GM12878 (cell line): ENCODE measurements at places on chromosomes 16 and 17. TPM values are rescaled to one million over a fixed set of nuclear protein-coding genes. Genes with fewer than 3 reads are reported as not detected.

SEPTIN12 gene
- total RNA-seq, result not detected in 2 replicates

CNTNAP1 gene
- 26.0 and 29.9 TPM in 2 replicates for total RNA-seq

TP53I13 gene
- total RNA-seq, result 38.5 and 40.1 TPM in 2 replicates

KRTAP9-8 gene
- total RNA-seq, result not detected in 2 replicates

LRRC46 gene
- 0.38 and 0.53 TPM in 2 replicates for total RNA-seq

PRAC1 gene
- total RNA-seq, result not detected in 2 replicates

KCNH4 gene
- total RNA-seq, result 0.19 and 0.26 TPM in 2 replicates

IL17C gene
- not detected in 2 replicates for total RNA-seq

TBX4 gene
- total RNA-seq, result not detected in 2 replicates

SKAP1 gene
- 36.6 and 38.4 TPM in 2 replicates for total RNA-seq

DNA sequence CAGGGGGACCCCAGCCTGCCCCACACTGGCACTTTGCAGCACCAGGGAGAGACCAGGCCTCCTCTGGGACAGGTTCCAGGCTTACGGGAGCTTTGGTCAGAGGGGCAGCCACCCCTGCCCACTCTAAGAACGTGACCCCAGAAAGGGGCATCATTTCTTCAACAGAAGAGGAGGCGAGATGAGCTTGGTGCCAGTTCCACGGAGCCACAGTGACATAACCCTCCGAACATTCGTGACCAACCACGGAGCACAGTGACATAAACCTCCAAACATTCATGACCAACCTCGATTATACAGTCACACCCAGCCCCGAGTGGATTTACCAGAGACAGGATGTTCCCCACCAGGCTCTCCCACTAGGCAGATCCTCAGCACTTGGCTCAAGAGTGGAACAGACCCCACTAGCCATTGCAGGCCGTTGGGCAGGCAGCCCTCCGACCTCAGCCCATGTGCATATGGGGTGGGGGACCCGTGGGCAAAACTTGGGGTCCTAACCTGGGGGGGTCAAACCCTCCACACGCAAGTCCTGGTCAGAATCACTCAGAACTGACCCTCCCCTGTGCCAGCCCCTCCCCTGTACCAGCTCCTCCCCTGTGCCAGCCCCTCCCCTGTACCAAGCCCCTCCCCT lies 112.9 kb downstream of the METRNL start:
- no peaks in the 10 kb centered on the region for H3K27me3 ChIP-seq
- no peaks in the 10 kb centered on the region for H3K36me3 ChIP-seq
- no peak overlapping the region for H3K27ac ChIP-seq
- H3K4me3 ChIP-seq, result no peak overlapping the region
- no peak for DNase-seq

DNA sequence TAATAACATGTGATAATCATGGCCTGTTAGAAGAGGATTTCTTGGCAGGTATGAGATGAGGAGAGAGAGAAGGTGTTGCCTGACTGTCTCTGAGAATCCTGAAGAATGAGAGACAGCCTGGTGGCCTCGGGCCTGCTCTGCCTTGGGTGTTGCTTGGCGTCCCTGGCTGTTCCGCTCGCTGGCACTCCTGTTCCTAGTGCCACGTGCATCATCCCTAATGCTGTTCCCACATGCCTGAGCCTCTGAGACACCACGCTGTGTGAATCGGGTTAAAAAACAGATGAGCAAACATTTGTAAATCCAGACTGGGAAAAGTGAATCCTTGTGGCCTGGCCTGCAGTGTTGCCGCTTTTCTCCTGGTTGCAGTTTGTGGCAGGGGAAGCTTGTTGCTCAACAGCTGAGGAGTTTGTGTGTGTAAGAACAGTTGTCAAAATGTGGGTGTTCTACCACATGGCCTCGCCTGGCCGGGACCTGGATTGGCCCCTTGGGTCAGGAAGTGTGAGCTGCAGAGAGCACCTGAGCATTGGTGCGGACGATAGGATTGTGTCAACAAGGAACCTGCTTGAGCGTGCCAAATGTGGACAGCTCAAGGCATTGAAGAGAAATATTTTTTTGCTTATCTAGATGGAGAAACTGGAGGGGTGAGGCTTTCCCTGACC lies 22.0 kb downstream of the UBN1 start:
- H3K27ac ChIP-seq, result no peak overlapping the region
- no peaks in the 10 kb centered on the region for H3K27me3 ChIP-seq
- no peak overlapping the region for H3K4me3 ChIP-seq
- H3K36me3 ChIP-seq, result peaks cover 25% of the 10 kb centered on the region
- no peaks in the 10 kb centered on the region for H3K4me1 ChIP-seq
- no peak for DNase-seq

DNA sequence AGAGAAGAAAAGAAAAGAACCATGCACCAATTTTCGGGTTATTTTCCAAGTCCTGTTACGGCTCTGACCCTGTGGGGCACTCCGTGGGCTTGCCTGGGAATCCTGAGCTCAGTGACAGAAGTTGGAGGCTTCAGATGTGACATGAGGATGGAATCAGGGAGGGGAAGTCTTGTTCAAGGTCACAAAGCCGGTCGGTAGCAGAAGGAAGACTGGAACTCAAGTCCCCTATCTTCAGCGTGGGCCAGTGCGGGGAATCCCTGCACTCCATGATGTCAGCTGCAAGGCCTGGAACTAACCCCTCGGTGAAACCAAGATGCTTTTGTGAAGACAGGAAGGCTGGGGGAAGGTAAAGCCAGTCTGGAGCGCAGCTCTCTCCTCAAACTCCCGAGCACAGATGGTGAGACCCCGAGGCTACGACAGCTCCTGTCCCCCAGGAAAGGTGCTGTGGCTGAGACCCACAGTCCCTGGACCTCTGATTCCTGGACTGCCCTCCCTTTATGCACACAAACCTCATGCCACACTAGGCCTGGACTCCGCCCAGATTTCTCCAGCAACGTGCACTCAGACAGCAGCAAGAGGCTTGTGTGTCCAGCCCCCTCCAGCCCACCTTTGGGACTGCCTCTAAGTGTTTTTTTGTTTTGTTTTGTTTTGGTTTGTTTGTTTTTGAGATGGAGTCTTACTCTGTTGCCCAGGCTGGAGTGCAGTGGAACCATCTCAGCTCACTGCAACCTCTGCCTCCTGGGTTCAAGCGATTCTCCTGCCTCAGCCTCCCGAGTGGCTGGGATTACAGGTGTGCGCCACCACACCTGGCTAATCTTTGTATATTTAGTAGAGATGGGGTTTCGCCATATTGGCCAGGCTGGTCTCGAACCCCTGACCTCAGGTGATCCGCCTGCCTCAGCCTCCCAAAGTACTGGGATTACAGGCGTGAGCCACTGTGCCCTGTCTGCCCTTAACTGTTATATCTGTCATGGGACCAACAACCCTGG lies 5.5 kb upstream of the IL27 start:
- H3K27ac ChIP-seq, result no peak overlapping the region
- no peak for DNase-seq
- H3K4me3 ChIP-seq, result no peak overlapping the region
- no peaks in the 10 kb centered on the region for H3K27me3 ChIP-seq
- peaks cover 16% of the 10 kb centered on the region for H3K4me1 ChIP-seq
- H3K36me3 ChIP-seq, result no peaks in the 10 kb centered on the region

GRCh38 chr17:18004884-18005305 lies 32.2 kb downstream of the DRC3 start:
- H3K27me3 ChIP-seq, result no peaks in the 10 kb centered on the region
- peaks cover 3% of the 10 kb centered on the region; the same call in 1 of the 2 replicates for H3K36me3 ChIP-seq
- no peak overlapping the region for H3K4me3 ChIP-seq
- H3K27ac ChIP-seq, result no peak overlapping the region

DNA sequence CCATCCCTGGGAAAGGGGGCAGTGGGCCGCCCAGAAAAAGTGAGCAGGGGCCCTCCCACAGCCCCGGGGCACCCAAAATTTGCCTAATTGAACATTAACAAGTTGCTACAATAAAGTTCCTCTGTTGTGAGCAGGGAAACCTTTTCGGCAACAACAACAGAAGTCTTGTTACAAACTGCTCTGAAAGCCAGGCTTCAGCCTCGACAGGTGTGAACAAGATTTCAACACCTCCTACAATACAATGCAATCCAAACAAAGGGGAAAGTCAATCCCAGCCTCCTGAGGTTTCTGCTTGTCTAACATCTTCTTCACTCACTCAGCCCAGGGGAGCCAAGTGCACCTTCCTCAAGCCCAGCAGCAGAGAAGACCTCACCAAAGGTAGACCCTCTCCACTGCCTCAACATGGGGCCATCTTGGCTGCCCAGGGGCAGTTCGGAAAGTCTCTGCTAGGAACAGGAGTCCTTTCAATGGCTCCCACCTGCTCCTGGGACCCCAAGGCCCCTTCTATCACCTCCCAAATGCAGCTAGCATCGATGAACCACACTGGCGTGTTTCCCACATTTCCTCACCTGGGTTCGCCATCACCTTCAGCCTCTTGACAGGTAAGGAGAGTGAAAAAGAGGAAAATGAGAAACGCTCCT lies 19.1 kb downstream of the ZFHX3 start:
- DNase-seq, result no peak
- no peak overlapping the region for H3K4me3 ChIP-seq
- H3K4me1 ChIP-seq, result peaks cover 18% of the 10 kb centered on the region
- H3K27ac ChIP-seq, result no peak overlapping the region
- no peaks in the 10 kb centered on the region for H3K27me3 ChIP-seq

- H3K4me3 ChIP-seq, result no peak overlapping the region
- H3K4me1 ChIP-seq, result no peaks in the 10 kb centered on the region
- peaks cover 16% of the 10 kb centered on the region for H3K36me3 ChIP-seq
- DNase-seq, result no peak
These were observed 12.6 kb downstream of the KCTD2 start for GRCh38 chr17:75059369-75060345.

GRCh38 chr16:75965504-75966374 lies 239.4 kb upstream of the CPHXL start:
- no peak for DNase-seq
- no peaks in the 10 kb centered on the region for H3K27me3 ChIP-seq
- no peaks in the 10 kb centered on the region for H3K4me1 ChIP-seq

DNA sequence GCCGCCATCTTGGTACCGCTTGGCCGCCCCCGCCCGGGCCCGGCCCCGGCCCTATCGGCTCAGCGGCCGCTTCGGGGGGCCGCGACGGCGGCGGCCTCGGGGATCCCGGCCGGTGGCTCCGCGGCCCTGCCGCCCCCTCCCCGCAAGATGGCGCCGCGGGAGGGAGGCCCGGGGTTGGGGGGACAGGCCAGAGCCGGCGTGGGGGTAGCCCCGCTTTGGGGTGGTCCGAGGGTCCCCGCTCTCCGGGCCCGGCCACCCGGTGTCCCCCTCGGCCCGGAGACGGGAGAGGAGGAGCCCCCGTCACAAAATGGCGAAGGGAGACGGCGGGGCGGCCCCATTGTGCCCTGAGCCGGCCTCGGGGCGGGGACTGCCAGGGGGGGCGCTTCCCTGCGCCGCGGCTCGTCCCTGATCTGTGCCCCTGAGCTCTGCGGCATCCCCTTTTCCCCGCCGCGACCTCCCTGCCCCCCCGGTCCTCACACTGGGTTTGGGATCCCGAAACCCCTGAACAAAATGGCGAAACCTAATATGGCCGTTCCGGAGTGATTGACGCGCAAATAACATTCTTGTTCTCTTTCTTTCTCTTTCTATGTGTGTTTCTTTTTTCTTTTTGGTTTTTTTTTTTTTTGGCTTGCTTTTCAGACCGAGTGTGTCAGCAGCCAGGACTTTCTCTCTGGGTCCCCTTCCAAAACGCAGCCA lies 986 bp downstream of the HAPSTR1 start:
- peak overlapping the region; percentile 81 for H3K4me3 ChIP-seq
- peaks cover 6% of the 10 kb centered on the region for H3K4me1 ChIP-seq
- H3K36me3 ChIP-seq, result no peaks in the 10 kb centered on the region

DNA sequence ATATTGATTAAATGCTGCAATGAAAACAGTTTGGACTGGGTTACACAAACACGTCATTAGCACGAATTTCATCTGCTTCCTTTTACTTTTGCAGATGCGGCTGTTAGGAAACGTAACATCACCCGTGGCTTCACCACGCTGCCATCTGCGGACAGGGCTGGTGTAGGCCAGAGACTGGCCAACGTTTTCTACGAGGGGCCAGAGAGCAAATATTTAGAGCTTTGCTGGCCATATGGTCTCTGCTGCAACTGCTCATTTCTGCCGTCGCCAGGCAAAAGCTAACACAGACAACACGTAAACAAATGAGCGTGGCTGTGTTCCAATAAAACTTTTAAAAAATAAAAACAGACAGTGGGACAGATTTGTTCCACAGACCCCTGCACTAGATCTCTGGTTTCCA lies 96.6 kb downstream of the ENGASE start:
- no peak overlapping the region for H3K27ac ChIP-seq
- no peaks in the 10 kb centered on the region for H3K4me1 ChIP-seq
- DNase-seq, result no peak

- no peak overlapping the region for H3K27ac ChIP-seq
- H3K4me1 ChIP-seq, result no peaks in the 10 kb centered on the region
- H3K36me3 ChIP-seq, result peaks cover 5% of the 10 kb centered on the region
These were observed 81.1 kb downstream of the CACNG1 start for GRCh38 chr17:67125417-67125816.

DNA sequence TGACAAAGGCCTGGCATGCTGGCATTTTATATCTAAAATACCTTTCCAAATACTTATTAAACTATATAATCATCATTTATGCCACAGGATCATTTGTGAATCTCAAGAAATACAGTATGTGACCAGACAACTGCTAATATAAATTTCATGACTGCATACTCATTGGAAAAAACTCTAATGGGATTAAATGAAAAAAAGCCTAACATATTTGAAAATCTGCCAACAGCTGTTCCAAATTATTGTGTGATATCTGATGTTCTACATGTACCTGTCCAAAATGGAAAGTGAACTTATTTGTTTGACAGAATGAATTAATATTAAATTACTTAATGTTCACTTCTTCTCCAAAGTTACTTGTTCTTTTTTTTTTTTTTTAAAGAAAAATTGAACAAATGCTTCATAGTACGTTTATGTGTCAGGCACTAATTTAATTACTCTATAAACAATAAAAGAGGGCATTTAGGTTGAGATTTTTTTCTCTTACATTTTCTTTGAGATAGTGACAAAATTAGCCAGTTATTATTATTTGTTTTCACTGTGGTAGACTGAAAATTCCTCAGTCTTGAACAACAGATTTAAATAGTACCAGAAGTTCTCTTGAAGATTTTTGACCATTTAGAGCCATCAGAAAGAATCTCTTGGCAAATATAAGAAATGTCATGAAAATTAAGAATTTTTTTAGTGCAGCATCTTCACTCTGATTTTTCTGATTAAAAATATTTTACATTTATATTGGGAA lies 114.0 kb downstream of the FTO start:
- H3K4me3 ChIP-seq, result no peak overlapping the region
- H3K27ac ChIP-seq, result no peak overlapping the region
- no peak for DNase-seq
- no peaks in the 10 kb centered on the region for H3K27me3 ChIP-seq
- no peaks in the 10 kb centered on the region for H3K4me1 ChIP-seq
- no peaks in the 10 kb centered on the region for H3K36me3 ChIP-seq

- H3K36me3 ChIP-seq, result no peaks in the 10 kb centered on the region
- no peak for DNase-seq
- peaks cover 7% of the 10 kb centered on the region for H3K4me1 ChIP-seq
- no peak overlapping the region for H3K4me3 ChIP-seq
- H3K27ac ChIP-seq, result no peak overlapping the region
These were observed 156.1 kb downstream of the ZNF423 start for GRCh38 chr16:49699841-49700175.
